ENCODE measurements at places on chromosomes 12 and 14. TPM values are rescaled to one million over a fixed set of nuclear protein-coding genes. Genes with fewer than 3 reads are reported as not detected.

DNA sequence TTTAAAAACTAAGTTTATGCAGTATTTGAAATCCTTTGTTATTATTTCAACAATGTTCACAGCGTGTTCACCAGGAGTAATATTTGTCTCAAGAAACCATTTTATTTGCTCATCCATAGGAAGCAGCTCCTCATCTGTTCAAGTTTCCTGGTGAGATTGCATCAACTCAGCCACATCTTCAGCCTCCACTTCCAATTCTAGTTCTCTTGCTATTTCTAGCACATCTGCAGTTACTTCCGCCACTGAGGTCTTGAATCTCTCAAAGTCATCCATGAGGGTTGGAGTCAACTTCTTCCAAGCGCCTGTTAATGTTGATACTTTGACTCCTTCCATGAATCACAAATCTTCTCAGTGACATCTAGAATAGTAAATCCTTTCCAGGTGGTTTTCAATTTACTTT is 18.0 kb downstream of the CLEC9A start:
- DNase-seq, result no peak

INHBC gene
- not detected for total RNA-seq

DNA sequence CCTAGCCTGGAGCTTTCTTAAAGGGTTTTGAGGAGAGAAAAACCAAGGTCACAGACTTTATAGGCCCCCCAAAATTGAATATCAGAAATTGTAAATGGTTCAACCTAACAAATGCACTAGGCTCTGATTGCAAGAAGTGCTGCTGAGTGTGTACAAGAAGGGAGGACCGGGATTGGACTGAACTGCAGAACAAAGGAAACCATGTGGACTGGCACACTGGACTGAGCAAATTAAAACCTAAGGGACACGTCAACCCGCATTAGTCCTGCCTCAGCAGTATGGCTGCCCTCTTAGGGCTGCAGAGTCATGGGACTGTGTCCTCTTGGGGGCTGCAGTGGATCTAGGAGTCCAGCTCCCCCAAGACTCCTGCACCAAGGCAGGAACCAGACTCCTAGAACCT is 842 bp upstream of the CISTR start:
- DNase-seq, result no peak

CMA1 gene
- not detected for total RNA-seq

PRPH gene
- 0.33 TPM for total RNA-seq

EP400 gene
- total RNA-seq, result 14.7 TPM

OVCH1 gene
- total RNA-seq, result 0.27 TPM

PAWR gene
- total RNA-seq, result 57.6 TPM

TCL1B gene
- not detected for total RNA-seq

- DNase-seq, result peak; percentile 39
Observed at GRCh38 chr12:84696281-84696680, 216.3 kb downstream of the SLC6A15 start.

GRCh38 chr14:46582826-46583225 is 68.8 kb downstream of the RPL10L start:
- DNase-seq, result no peak

GRCh38 chr14:26180221-26180620 is 417.6 kb downstream of the NOVA1 start:
- DNase-seq, result no peak

KHNYN gene
- total RNA-seq, result 37.1 TPM

DNA sequence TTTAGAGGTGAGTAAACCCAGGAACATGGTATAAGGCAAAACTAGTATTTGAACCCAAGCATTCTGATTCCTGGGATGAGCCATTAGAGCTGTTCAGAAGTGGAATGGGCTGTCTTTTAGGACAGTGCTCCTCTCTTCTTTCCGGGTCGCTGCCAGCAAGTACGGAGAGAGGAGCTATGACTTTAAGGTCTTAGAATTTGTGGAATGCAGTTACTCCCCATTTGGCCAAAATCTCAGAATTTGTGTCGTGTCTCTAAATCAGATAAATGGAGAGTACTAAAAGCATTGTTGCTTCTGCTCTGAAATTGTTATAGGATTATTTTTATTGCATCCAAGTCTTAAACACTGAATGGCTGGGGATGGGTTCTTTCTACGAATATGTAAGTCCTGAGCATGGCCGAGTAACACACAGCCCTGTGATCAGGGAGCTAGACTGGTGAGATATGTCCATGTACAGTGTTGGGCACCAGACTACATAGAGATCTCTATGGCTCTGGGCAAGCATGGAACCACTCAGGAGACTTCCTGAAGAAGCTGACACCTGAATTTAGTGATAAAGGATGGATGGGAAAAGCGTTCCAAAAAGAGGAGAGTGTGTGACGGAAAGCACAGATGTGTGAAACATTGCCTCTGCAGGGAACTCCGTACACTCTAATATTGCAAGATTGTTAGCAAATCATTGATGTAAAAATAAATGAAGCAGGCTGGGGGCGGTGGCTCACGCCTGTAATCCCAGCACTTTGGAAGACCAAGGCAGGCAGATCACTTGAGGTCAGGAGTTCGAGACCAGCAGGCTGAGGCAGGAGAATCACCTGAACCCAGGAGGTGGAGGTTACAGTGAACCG is 184.7 kb downstream of the SRGAP1 start:
- peak; percentile 78 for DNase-seq

RFX4 gene
- total RNA-seq, result not detected

DNA sequence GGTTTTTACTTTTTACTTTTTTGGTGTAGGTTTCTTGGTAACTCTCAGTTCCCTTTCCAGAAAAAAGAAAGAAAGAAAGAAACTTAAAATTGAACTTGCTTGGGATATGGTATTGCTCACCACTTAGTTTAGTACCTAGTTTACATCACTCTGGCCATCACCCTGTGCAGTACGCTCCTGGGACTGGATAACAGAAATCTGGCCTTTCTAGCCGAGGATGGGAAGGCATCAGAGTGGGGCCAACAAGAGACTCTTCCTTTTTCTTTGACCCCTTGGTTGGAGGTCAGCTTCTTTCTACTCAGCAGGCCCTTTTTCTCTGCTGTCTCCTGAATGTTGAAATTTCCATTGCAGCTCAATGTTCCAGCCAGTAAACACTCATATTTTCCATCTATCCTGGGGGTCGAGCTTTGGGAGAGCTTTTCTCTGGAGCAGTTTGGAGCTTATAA is 156.6 kb downstream of the TGFB3 start:
- peak; percentile 67 for DNase-seq

DNA sequence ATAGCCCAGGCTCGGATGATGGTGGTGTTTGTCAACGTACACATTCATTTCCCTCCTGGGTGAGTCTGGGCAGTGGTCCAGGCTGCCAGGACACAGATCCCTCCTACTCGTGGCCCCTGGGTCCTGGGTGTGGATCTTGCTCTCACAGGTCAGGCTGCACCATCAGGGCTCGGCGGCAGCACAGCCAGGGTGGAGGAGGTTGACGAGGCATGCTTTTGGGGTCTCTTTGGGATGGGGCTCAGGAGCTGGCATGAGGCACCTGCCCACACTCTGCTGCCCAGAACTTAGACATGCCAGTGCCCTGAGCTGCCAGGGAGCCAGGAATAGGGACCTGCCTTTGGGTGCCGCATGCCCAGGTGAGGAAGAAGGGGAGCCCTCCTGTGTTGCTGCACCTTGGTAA is 9.7 kb downstream of the TMEM121 start:
- no peak for DNase-seq

DNA sequence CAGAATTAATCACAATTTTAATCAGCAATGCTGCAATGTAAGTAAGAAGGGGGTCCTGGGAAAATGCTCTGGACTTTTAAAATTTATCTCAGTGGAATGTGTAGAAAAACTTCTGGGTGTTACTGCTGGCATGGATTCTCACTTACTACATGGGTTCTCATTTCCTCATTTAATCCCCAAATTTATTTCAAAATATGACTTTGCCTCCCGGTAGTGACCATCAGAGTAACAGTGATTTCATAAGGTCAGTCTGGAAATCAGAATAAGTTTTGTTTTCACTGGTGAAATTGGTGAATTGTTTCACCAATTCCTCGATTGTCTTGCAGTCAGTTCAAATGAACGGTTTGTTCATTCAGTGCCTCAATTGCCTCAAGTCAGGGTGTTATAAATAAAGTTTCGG is 22.3 kb upstream of the DDHD1 start:
- DNase-seq, result no peak

- DNase-seq, result no peak
Observed at GRCh38 chr14:49766839-49767238, 1.1 kb upstream of the KLHDC2 start.

- DNase-seq, result peak; percentile 45
Observed at GRCh38 chr14:71527838-71528237, 404.4 kb upstream of the RGS6 start.

GRCh38 chr12:90858252-90858651 is 96.7 kb downstream of the CCER1 start:
- DNase-seq, result no peak

GRCh38 chr12:42701084-42701483 is 111.5 kb upstream of the PRICKLE1 start:
- no peak for DNase-seq

OASL gene
- not detected for total RNA-seq

RIMBP2 gene
- 0.74 TPM for total RNA-seq

TSPAN8 gene
- 15.5 TPM for total RNA-seq
